ENCODE measurements at places on chromosomes 5 and 9.

DNA sequence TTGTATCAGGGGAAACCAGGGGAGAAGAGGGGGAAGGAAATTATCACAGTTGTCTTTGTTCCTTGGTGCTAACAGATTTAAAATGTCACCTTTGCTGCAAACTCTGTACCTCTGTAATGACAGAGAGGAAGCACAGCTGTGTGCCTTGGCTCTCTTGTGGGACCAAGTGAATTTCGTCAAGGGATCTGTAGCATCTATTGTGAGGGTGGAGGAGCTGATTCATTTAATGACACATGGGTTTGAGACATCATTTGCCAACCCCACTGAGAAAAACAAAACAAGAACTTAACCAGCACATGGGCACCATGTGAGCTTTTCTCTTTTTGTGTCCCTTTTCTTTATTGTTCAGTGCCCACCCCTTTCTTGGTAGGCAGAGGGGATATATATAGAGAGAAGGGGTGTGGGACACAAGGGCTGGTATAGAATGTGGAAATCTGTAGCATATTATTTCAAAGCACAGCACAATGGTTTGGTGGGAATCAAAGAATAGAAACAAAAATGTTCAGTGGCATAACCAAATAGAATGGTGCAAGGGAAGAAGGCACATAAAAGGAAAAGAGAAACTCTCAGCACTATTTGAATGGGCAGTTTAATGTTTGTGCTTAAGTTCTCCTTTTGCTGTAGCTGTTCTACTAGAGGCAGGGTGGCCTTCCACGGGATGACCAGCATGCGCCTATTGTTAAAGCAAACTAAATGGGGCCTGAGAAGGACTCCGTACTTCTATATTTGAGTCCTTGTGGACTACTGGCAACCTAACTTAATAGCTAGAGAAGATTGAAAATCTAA is 63.3 kb downstream of the LIX1 start:
- DNase-seq, result no peak

DNA sequence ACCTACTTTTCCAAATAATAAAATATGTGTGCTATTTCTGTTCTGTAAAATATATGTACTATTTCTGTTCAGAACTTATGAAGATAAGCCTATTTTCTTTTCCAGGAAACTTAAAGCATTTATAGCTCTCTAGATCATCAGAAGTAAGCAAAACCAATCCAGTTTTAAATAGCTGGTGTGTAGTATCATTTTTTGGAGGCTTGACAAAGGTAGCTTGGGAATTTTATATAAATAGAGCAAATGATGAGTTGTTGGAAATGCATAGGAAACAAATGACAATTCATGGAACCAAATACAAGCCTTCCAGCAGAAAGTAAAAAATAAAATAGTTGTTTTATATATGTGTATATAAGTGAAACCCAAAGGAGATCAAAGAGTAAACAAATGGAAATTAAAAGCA is 1038.1 kb upstream of the ARRDC3 start:
- no peak for DNase-seq

GRCh38 chr5:136099870-136100269 is 32.8 kb upstream of the SMAD5 start:
- no peak for DNase-seq

DNA sequence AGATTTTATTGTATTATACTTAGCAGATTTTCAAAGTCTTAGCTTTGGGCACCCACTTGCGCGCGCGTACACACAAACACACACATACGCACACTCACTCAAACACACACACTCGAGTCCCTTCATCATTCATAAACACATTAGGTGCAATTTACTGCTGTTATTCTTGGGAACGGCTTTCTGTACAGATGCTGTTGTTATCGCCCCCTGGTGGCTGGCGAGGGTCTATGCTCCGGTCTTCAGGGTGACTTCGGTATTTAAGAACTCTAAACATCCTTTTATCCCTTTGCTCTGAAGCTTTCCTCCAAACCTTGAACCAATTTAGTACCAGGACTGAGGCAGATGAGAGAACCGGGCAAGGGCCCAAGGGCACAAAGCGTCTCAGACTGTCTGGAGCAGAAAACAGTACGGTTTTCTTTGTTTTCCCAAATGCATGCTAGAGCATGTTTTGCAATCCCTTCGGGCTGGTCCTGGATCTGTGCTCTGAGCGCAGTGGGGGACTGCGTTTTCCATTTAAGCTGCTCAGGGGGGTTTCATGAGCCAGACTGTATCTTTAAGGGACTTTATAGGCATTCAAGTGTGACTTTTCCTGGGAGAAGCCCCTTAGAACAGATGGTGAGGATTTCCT is 1.7 kb upstream of the SLIT3 start:
- peak; percentile 47 for DNase-seq

DNA sequence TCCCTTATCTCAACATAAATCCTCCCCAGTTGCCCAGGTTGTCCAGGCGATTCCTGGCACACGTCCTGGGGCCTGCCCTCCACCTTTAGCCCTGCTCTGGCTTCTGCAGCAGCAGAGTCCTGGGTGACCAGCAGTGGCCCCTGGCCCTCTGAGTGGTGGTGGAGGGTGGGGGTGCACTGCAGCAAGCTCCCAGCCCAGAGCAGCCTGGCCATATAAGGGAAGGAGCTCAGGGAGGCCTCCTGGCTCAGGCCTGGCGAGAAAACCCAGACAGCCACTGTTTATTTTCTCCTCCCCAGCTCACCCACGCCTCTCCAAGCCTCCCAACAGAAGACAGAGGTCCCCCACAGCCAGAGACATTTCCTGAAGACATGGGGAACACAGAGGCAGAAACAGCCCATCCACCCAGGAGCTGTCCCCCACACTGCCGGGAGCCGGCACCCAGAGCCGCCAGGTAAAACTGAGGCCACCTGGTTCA is 44.7 kb upstream of the IL17B start:
- DNase-seq, result no peak

GRCh38 chr5:124289130-124289529 is 457.3 kb downstream of the ZNF608 start:
- DNase-seq, result no peak
